ENCODE measurements at places on chromosomes 11 and 22.

DNA sequence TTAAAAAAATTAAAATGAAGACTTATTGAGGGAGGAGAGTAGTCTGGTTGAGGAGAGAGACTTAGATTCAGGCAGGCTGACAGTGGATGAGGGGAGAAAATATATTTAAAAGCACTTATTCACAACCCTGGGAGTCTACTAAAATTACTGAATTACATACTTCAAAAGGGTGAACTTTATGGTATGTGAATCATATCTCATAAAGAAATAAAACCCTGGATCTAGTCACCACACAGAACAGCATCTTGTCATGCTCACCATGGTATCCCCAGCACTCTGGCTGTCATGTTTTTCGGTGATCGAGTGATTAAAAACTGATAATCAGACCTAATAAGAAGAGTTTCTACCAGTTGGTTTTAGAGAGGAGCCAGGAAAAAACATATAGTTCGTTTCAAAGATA is 11.0 kb downstream of the TEAD1 start:
- DNase-seq, result no peak

DNA sequence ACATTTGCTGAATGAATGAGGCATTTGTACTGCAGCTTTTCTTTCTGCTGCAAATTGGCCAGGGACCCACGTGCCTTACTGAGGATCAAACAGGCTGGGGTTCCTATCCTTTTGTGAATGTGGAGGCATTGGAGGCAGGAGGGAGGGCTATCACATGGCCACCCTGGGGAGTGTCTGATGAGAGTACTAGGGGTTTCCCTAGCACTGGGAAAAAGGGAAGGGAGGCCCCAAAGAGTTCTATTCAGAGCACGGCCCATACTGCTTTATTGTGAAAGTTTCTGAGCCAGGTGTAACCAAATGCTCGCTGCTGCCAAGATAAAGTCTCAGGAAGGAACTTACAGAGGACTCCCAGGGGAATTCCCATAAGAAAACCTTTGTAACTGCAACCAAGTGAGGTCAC is 78.4 kb upstream of the ANO1 start:
- DNase-seq, result no peak

- no peak for DNase-seq
These were observed 2.5 kb downstream of the FKBP2 start for GRCh38 chr11:64243236-64243854.

DNA sequence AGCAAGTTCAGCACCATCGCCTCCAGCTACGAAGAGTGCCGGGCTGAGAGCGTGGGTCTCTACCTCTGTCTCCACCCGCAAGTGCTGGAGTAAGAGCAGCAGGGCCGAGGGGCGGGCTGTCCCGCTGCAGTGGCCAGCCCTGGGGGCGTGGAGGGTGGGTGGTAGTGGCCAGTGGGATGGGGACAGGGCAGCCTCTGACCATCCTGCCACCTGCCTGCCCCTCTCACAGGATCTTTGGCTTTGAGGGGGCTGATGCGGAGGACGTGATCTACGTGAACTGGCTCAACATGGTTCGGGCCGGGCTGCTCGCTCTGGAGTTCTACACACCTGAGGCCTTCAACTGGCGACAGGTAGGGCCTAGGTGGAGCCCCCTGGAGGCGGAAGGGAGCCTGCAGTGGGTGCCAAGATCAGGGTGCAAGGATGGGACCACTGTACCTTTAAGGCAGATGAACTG is 15.0 kb upstream of the BBS1 start:
- no peak for DNase-seq

DNA sequence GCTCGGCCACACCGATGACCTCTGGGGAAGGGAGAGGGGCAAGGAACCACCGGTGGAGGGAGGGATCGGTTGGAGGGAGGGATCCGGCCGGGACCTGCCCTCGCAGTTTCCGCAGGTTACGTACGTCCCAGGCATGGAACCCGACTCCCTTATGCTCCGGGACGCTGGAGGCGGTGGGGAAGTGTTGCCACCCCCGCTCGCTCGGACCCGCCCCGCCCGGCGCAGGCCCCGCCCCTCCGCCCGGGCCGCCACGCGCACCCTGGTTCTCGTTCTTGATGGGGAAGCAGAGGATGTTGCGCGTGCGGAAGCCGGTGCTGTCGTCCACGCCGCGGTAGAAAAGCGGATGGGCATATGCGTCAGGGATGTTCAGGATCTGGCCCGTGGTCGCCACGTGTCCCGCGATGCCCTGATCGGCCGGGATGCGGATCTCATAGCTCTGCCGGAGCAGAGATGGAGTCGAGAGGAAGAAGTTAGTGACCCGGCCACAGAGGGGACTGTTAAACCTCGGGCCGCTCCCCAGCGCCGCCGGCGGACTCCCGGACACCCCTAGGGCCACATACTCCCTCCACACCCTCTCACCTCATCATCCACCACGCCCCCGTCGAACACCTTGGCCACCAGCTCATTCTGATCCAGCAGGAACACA is 89.8 kb downstream of the PDE2A start:
- no peak for DNase-seq

DNA sequence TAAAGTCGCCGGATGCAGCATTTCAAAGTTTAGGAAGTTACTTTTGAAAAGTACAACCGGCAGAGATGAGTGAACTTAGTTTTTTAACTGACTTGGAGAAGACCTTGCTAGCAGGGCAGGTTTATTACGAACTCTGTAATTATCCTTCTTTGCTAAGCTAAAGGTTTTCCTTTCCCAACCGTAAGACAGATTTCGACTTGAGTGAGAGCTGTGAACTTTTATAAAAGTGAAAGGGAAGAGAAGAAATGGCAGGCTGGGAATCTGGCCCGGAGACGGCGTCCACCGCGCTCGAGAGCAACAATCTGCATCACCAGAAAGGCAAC is 659 bp upstream of the TEAD1 start:
- DNase-seq, result no peak

DNA sequence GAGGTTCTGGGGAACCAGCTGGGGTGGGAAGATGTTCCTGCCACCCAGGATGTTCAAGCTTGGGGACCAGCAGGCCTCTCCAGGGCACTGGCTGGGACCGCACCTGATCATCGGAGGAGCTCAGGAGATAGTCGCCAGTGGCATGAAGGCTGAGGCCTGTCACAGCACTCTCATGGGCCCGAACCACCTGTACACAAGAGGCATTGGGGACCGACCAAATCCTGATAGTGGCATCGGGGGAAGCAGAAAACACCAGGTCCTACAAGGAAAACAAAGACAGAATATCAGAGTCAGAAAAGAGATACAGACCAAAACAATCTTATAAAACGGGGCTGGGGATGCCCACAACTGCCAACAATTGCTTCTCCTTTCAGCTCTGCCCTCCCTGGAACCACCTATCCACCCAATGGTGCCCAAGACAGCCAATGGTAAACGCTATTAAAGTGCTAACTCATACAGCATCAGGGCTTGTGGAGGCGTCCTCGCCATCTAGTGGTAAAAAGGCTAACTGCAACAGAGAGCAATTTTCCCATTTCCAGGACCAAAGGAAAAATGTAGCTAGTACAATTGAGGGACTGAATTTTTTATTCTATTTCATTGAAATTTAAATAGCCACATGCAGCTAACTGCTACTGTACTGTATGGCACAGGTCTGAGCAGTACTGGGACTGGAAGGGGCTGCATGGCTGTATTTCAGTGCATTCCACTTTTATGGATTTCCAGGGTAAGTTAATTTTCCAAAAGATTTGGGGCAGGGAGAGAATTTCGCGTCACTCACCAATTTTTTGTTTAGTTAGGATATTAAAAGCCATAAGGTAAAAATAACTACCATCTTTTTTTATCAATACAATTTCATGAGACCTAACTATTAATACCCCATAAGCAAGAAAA is 7.1 kb downstream of the PRPF19 start:
- DNase-seq, result no peak

DNA sequence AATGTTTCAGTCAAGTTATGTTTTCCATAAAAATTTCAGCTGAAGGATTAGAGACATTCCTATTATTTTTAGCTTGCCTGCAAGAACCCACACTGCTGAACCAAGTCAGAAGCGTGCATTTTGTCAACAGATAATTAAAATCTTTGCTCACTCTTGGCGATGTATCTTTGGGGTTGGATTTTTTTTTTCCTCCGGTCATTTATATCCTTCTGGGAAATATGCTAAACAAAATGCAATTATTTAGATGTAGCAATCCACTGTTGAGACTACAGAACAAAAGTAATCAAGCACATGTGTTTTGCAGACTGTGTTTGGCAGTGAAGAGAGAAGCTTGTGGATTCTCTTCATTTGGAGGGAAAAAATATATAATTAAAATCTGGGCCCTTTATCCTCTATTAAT is 15.3 kb upstream of the NELL1 start:
- no peak for DNase-seq

DNA sequence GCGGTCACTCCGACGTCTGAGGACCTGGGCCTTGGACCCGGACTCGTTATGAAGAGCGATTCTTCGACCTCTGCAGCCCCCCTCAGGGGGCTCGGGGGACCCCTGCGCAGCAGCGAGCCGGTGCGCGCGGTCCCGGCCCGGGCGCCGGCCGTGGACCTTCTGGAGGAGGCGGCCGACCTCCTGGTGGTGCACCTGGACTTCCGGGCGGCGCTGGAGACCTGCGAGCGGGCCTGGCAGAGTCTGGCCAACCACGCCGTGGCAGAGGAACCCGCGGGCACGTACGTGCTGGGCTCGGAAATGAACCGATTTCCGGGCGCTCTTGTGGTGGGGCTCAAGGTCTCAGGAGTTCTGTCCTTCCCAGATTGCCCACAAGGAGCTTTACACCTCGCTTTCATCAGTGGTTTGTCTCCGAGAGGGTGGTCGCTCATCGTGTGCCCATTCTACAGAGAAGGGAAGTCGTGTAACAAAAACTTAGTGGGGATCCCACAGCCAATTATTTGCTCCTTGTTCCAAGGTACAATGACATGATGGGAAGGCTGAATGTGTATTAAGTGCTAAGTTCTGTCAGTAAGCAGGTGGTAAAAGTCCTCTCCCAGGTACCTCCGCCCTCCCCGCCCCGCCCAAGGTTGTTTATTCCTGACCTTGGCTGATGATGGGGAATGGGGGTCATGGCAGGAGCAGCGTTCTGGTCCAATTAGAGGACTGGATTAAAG is 695 bp downstream of the PEX26 start:
- DNase-seq, result no peak

- no peak for DNase-seq
These were observed 28.3 kb downstream of the SERHL2 start for GRCh38 chr22:42581762-42582716.

DNA sequence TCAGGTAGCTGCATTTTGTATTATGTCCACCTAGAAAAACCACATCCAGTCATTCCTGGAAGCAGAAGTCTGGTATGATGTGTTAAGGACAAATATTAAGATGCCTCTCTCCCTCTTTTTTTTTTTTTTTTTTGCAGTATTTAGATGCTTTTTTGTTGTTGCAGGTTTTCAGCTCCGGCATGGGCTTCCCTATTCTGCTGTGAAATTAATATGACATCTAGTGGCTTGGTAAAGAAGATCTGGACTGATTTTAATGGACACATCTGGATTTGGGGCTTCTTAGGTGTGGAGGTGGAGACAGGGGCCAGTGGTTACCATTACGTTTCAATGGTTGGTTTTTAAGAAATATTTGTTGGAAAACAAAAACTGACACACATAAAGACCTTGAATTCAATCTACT is 47.5 kb upstream of the RASSF10 start:
- no peak for DNase-seq

- DNase-seq, result no peak
These were observed 9.7 kb upstream of the OR52J3 start for GRCh38 chr11:5036669-5037068.

- no peak for DNase-seq
These were observed 5.5 kb downstream of the PLET1 start for GRCh38 chr11:112255067-112255720.
